ENCODE measurements at places on chromosomes 5 and 9.

GRCh38 chr9:109517901-109518377 is 19.8 kb upstream of the PTPN3 start:
- DNase-seq, result no peak

GRCh38 chr9:136865768-136866103 is 372 bp downstream of the EDF1 start:
- DNase-seq, result no peak

DNA sequence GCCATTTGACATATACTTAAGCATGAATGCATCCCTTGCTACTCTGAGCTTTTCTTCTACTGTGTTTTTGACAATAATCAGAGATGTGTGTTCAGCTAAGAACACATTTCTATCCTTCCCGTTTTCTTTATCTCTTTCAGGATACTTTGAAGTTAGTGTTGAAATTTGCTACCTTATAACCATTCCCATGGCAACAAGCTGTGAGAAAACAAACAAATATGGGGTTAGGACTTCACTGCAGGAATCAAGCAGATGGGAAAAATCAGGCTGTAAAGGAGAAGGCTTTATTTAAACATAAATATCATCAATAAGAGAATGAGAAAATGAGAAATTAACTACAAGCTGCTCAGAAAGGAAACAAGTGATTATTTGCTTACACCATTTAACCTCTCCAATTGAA is 35.2 kb downstream of the ZCCHC9 start:
- DNase-seq, result no peak

DNA sequence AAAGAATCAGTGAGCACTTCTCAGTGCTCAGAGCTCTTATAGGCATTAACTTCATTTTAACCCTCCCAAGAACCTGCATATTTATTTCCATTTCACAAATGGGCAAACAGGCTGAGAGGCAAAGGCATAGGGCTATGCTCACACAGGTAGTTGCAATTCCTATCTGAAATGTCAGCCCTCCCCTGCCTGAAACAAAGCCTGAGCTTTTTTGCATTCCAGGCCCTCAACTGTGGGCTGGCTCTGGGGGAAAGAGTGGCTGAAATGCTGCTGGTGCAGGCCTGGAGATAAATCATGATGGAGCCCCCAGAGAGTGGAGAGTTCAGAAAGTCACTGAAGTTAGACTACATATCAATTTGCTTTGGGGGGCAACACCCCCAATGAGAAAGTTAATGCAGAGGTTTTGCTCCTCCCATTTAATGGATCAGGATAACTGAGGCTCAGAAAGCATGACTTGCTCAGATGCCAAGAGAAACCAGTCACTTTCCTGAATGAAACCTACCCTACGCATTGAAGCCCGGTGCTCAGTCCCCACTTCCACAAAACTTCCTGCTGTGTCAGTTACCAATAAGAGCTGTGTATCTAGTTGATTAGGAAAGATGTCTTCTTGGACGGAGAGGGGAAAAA is 5.6 kb downstream of the DRD1 start:
- DNase-seq, result no peak

GRCh38 chr9:129770741-129771140 is 17.9 kb upstream of the PTGES start:
- no peak for DNase-seq

DNA sequence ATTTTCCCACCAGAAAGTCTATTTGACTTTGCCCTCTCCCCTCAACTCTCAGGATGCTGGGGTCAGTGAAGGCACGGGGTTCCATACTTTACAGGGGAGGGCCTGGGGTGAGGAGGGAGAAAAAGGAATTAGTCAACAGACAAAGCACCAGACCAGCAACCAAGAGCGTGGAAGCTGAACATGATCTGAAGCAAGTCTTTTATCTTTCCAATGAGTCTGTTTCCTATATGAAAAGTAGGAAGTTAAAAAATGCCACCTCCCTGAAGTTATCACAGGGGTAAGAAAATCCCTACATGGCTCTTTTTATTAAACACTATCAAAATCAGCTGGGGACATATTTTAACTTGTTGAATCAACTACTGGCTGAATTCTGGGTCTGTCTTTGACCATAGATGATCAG is 337.0 kb downstream of the TRPM3 start:
- no peak for DNase-seq

DNA sequence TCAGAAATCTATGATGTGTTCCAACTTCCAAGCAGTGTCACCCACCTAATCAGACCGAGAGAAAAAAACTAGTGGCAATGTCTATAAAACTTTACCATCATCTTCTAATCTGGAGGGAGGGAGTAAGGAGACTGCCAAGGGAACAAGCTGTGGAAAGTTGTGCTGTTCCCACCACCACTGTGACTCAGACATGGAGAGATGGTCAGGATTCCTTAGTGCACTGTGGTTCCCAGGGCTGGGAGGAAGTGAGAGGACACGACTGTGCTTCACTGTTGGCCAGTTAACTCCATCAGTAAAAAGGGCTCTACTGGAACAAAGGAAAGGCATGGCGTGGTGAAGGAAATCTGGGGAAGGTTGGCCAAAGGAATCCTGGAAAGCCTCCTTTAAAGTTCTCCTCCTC is 18.8 kb downstream of the TICAM2 start:
- no peak for DNase-seq

GRCh38 chr5:142994218-142994617 is 224.0 kb downstream of the ARHGAP26 start:
- no peak for DNase-seq

GRCh38 chr9:36029765-36030528 is 6.8 kb upstream of the RECK start:
- no peak for DNase-seq

DNA sequence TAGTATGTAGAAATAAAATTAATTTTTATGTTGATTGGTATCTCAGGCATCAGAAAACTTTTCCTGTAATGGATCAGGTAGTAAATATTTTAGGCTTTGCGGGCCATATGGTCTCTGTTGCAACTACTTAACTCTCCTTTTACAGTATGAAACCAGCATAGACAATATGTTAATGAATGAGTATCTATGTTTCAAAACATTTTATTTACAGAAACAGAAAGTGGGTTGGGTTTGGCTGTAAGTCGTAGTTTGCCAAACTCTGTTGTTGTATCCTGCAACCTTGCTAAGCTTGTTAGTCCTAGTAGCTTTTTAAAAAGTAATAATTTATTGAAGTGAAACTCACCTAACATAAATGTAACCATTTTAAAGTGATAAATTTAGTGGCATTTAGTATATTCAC is 132.1 kb downstream of the NR3C1 start:
- DNase-seq, result no peak

GRCh38 chr9:131587906-131588305 is 42.6 kb downstream of the PRRT1B start:
- DNase-seq, result no peak

DNA sequence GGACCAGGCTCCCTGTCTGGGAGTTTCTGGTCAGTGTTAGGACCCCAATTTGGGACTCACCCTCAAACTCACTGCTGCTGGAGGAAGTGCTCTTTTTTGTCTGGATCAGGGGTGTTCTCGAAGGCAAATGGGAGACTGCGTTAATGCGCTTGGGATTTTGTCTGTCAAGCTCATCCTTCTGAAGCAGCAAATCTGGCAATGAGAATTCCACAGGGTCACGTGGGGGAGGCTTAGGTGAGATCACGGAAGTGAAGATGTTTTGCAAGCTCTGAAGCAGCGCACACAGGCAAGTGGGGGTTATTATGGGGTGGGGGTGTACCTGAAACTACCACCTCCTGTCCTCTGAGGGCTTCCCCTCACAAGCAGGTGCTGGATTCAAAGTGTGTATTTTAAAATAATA is 10.5 kb upstream of the TEX53 start:
- no peak for DNase-seq

GRCh38 chr5:3320317-3320875 is 275.2 kb upstream of the IRX1 start:
- DNase-seq, result no peak

GRCh38 chr9:96644137-96644536 is 11.0 kb downstream of the PRXL2C start:
- no peak for DNase-seq

DNA sequence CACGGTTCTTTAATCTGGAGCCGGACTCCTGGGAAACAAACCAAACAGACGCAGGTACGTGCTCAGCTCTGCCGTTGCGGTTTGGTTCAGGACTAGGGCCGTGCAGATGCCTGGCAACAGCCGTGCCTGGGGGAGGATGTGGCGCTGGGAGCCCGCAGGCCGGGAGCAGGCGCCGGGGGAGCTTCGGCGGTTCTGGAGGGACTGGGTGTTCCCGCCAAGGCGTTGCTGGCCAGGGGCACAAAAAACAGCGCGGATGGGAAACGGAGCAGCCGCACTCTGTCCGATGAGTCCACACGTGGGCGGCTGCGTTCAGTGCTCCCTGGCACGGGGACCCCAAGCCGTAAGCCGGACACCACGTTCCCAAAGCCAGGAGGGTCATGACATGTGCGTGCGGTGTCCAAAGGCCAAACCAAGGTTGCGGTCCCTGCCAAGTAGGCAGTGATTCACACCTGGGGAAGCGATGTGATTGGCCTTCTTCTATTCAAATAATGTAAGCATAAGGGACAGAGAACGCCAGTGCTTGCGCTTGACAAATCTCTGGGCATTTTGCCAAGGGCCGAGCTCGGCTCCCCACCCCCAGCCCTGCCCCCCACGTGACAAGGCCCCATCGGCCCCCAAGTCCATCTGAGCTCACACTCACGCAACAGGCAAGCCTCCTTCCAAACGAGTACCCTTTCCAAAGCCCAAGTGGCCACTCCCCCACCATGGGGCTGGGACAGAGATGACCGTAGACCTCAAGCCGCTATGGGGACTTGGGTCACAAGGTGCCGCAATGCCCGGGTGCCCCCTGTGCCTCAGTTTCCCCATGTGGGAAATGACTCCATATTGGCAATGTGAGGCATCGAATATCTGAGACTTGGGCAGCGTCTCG is 49.7 kb upstream of the NKD2 start:
- DNase-seq, result peak; percentile 90

GRCh38 chr9:92736563-92737215 is 27.9 kb downstream of the BICD2 start:
- DNase-seq, result no peak

- DNase-seq, result no peak
Observed at GRCh38 chr5:77645158-77645994, 6.9 kb upstream of the OTP start.

DNA sequence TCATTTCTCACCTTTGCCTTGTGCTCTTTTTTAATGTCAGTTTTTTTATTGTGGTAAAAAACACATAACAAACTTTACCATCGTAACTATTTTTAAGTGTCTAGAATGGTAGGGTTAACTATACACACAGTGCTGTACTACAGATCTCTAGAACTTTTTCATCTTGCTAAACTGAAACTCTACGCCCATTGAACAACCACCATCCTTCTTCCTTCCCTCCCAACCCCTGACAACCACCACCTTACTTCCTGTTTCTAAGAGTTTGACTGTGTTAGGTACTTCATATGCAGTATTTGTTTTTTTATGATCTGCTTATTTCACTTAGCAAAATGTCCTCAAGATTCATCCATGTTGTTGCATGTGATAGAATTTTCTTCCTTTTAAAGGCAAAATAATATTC is 54.9 kb downstream of the PSAT1 start:
- peak; percentile 50 for DNase-seq

DNA sequence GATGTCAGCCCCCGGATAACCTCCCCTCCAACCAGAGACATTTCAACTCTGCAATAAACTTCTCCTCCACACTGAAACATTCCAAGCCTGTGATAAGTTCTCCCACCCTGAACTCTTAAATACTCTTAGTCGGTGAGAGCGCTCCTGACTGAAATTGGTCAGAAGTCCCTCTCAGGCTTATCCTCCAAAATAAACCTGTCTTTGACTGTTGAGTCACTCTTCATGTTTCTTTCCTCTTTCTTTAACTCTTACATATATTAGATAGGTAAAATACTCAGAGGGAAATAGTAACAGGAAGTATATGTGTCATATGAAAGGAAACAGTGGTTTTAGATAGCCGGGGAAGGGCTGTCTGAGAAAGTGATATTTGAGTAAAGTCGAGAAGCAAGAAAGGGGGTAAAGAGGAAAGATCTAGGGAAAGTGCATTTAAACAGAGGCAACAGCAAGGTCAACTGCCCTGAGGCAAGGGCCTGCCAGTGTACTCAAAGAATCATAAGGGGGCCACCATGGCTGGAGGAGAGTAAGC is 11.0 kb upstream of the FAM81B start:
- no peak for DNase-seq

DNA sequence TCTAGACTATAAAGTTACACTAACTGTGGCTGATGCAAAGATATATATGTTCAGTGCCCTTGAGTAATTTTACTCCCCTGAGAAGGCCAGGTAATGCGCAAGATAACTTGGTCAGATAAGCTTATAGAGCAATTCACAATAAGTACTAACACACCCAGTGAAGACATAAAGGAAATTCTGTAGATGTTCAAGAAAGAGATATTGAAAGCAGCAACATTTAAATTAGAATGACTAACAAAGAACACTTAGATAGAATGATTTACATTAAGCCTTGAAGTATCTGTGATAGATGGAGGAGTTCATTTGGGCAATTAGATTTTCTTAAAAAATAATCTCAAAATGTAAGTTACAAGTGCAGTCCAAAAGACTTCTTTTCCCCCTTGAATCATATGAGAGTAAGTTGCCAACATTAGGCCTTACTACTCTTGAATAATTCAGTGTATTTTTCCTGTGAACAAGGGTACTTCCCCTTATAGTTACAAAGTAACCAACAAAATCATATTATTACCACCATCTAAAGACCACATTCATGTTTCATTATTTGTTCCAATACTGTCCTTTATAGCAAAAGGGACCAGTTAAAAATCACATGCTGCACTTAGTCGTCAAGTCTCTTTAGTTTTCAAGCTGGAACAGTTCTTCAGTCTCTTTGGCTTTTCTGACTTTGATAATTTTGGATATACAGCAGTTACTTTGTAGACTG is 44.4 kb upstream of the ELOVL7 start:
- DNase-seq, result no peak

DNA sequence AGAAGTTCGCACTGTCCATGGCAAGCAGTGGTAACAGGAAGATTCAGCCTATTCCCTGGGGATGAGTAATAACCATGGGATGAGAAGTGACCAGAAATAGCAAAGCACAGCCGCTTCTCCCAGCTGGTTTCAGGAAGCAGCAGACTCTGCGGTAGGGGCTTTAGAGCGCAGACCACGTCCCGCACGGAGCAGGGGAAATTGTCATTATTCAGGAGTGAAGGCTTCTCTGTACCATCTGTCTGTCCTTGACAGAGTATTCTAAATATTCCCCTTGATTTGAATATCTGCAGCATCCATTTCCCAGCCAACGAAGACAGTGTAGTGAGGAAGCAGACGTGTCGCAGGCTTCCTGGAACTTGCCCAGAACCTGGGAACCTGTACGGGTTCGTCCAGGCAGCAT is 159.6 kb downstream of the NXNL2 start:
- DNase-seq, result no peak

DNA sequence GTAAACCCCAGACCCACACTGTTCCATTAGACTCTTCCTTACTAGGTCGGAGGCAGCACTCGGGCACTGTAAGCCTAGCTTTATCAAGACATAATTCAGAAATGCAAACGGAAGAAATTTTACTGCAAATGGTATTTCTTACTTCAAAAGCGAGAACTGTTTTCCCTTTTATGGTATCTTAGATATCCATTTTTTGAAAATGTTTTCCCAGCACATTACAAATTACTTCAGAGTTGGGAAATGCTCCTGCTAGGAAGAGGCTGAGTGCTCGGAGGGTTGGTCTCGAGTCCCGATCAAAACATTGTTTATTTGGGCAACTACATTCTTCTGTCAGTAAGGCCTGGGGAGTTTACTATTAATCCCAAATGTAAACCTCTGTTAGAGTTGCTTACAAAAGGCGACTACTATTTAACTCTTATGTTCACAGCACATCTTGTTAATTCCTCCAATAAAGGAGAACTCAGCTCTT is 332.9 kb downstream of the CWC27 start:
- no peak for DNase-seq

- no peak for DNase-seq
Observed at GRCh38 chr5:66877843-66878242, 281.6 kb downstream of the MAST4 start.
